ENCODE measurements at places on chromosomes 11 and 22.

- DNase-seq: no peak
Measured at GRCh38 chr22:48953830-48954229, 873.8 kb downstream of the BRD1 start.

DNA sequence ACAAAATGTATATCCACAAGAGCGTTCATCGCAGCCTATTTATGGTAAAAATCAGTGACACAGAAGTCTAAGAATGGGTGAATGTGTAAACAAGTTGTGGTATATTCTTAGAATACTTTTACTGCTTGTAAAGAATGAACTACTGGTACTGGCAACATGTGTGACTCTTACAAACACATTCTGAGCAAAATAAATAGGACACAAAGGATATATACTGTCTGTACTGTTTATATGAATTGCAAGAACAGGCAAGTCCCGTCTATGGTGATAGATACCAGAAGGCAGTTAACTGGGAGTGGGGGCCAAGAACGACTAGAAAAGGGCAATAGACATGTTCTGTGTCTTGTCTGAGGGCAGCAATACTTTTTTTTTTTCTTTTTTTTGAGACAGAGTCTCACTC, 112.6 kb downstream of the TBC1D22A start:
- no peak for DNase-seq

GRCh38 chr22:33919391-33920196, 682 bp downstream of the LARGE1 start:
- DNase-seq: no peak

DNA sequence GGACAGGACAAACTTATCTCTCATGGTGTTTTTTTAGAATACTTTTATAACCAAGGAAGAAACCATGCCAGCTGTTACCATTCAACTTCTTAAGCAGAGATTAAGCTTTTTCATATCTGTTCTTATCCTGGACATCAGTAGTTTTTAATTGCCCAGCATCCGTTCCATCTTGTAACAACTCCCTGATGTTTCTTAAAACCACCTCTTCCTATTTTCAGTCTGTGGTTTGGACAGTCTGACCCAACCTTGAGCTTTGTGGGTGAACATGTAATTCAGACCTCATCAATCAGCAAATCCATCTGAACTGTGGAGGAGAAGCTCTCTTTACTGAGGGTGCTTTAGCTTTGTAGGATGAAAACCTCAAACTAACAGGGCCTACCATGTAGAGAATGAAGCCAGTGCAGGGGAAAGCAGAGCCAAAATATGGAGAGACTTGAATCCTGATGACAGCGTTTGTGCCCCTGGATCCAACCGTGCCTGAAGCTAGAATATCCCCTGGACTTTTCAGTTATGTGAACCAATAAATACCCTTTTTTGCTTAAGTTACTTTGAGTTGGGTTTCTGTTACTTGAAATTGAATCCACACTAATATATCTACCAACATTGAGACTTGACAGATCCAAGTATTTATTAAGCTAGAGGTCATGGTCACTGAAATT, 9.4 kb downstream of the TUG1 start:
- DNase-seq: no peak

DNA sequence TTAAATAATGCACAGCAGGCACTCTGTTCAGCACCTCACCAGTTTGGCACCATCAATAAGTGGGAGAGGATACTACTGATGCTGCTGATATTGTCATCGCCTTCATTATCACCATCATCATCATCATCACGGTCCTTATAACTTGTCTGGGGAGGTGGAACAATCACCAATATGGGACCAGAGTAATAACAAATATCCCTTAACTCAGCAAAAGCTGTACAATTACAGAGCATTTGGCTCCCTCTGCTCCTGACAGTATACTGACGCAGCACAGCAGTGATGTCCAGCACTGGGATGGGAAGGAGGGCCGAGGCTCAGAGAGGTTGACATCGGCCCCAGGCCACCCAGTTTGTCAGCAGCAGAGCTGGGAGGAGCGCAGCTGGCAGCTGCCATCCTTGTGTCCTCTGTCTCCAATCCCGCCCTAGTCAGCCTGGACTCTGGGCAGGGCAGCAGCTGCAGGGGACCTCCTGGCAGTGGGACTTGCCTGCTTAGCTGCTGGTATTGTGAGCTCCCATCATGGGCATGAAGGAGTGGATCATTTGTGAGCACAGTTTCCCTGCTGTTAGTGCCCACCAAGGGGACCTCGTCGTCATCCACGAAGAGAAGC, 90.0 kb downstream of the DHCR7 start:
- DNase-seq: no peak

DNA sequence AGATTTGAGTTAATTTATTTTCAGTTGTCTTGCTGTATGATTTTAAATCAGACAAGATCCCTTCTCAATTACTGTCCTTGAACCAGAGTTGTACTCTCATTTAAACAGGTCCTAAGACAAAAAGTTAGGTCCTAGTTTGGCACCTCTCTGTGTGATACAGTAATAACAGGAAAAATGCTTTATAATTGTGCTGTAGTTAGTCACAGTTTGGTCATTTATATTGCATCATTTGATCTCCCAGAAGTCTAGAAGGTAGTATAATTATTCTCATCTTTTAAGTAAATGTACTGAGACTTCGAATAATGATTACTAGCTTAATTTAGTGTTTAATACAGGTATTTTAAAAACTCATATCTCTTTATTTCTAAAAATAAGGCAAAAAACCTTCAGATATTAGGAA, 18.1 kb upstream of the LUZP2 start:
- DNase-seq: no peak

- DNase-seq: no peak
Measured at GRCh38 chr11:75230621-75231020, 10.0 kb upstream of the TPBGL start.

DNA sequence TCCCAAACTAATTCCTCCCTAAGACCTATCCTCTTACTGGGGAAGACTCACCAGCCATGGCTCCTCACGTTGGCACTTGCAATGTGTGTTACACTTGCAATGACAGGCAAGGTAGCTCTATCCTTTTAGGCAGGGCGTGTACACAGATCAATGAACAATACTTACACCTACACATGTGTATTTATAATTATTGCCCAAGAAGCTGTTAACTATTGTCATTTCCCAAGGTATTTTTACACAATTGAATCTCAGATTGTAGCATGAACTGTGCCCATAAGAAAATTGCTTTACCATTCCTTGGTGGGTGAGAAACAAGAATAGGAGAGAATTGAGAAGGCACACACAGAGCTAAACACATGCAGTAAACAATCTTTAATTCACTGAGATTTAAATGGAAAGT, at the start of gene CARD18:
TSS of gene CARD18 (minus strand) at position 101 of the 400 bp plus-strand sequence. CDS start at position 58, 43 bp downstream.
- DNase-seq: no peak

GRCh38 chr22:42819412-42820044, 37.5 kb downstream of the ARFGAP3 start:
- DNase-seq: no peak

DNA sequence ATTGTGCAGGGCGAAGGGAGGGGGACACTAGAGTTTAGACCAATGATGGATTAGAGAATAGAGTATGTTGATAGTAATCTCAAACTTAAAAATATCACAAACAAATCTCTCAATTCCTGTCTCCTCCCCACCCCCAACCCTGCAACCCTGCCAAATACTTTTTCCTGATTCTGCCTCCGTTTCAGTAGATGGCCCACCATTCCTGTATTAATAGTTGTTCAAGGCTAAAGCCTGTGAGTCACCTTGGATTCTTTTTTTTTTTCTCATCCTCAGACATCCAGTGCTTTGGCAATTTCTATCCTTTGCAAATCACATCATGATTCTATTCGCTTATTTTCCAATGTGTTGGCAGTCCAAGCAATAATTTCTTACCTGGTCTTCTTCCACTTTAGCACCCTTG, 207.9 kb downstream of the DYNC2H1 start:
- no peak for DNase-seq

DNA sequence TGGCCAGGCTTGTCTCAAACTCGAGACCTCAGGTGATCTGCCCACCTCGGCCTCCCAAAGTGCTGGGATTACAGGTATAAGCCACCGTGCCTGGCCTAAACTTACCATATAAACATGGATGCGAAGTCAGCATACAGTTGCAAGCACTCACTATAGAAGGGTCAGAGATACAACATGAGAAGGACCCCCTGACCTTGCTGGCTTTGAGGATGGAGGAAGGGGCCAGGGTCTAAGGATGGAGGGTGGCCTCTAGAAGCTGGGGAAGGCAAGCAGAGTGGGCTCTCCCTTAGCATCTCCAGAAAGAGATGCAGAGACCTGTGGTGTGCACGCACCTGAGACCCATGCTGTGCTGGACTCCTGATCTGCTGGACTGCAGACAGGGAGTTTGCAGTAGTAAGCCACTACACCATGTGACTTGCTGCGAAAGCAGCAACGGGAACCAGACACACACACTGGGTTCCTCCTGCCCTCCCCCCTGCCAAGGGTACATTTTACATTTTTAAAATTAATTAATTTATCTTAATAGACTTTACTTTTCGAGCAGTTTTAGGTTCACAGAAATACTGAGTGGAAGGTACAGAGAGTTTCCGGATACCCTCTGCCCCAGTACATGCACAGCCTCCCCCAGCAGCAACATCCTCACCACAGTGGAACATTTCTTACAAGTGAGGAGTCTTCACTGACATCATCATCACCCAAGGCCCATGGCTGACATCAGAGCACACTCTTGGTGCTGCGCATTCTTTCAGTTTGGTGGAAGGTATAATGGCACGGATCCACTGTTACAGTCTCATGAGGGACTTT, 170.1 kb upstream of the B3GAT1 start:
- no peak for DNase-seq

DNA sequence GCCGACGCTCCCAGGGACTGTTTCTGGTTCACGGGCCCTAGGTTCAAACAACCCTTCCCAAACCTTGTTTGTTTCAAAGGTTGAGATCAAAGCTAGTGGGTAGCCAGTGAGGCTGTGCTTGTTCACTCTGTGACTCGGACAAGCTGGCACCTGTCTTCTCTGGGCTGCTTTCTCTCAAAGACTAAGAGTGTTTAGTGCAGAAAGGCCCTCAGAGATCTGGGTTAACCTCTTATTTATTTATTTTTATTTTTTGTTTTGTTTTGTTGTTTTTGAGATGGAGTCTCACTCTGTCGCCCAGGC, 13.0 kb upstream of the MALAT1 start:
- DNase-seq: no peak

DNA sequence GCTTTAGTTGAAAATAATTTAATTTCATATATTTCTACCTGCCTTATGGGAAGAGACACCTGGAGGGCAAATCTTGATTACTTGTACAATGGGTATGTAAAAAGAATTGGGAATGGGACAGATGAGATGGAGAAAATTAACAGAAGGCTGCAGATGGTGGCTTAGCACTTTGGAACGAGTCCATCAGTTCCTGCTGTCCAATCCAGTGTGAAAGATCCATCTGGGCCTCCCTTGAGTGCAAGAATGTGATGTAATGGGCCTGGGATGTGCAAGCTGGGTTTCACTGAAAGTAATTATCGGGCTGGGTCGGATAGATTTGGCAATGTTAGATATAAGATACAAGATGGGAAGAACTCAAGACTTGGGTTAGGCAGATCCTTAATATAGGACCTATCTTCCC, 42.0 kb downstream of the CECR2 start:
- DNase-seq: no peak

DNA sequence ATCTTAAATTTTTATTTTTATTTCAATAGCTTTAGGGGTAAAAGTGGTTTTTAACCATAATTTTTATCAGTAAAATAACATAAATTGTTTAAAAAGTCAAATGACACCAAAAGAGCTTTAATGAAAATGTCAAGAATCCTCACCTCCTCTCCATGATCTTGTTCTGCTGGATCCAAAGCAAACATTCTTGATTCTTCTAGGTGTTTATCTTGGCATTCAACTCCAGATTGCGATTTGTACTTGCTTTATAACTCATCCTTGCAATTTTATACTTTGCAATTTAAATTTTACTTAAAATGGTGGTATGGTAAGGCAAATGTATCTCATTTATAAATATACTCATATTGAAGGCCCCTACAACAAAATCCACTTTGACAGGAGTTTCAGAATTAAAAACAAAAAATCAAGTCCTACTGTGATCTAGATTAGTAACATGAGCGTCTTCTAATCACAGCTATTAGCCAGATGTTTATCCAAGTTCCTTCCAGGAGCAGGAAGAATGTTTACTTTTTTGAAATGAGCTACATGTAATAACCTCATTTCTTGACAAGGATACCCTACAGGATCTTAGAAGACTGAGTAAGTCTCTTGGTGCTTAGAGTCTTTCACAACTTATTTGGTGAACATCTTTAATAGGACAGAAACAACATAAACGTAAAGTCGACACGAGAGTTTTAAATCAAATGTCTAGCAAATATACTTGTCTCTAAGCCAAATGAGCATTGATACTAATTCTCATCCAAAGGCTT, 72.4 kb upstream of the CARD18 start:
- no peak for DNase-seq

- DNase-seq: peak; percentile 35
Measured at GRCh38 chr11:94171693-94172440, 43.2 kb downstream of the PANX1 start.

DNA sequence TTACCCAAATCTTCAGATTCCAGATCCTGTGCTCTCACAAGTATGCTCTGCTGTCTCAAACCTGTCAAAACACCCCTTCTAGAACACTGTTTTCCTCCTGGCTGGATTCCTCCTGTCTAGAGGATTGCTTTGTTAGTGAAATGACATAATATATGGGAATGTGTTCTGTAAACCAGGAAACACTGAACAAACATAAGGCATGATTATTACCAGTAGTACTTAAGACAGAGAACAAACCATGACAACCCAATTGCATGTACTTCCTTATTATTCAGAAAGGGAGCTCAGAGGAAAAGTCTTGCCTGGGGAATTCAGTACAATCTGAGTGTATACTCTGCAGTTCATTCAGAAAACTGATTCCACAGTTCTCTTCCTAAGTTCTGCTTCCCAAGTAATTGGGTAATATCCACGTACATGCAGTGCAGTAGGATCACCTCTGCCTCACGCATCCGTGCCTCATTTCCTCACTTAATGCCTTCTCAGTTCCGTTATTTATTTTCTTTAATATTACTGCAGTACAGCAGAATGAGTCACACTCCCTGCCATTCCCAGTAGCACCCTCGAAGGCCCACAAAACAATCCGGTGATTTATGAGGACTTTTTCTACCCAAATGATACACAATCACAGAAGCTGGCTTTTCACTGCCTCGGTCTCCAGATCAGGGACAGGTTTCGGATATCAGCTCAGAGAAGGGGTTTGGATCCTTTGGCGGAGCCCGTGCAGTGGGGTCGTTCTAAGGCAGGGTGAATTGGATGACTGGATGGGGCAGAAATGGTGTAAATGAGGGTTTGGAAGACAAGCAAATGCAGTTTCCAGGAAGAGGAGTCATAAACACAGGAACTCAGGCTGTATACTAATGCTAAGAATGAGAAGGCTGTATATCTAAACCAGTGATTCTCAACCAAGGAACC, 896.9 kb downstream of the KCNA4 start:
- DNase-seq: no peak

DNA sequence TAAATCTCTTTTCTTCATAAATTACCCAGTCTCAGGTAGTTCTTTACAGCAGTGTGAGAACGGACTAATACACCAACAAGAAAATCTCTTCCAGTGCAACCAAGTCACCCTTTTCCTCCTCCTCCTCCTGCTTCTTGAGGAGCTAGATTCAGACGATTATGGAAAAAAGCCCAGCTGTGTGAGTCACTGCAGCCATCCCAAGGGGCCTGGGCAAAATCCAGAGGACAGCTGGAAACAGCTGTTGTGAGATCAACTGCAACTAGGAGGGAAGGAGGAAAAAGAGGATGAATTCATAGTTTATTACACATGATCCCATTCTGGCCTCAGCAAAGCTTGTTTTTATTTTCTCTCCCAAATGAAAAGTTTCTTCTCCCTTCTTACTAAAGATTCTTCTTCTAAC, 32.9 kb downstream of the RBFOX2 start:
- DNase-seq: no peak

Measured in activated T-cell treated with anti-CD3 and anti-CD28 coated beads, Interleukin-2, amount 50 U/mL, for 72 hours (primary cell).